ENCODE measurements at places on chromosomes 5 and 9. TPM values are rescaled to one million over a fixed set of nuclear protein-coding genes. Genes with fewer than 3 reads are reported as not detected.

- H3K4me1 ChIP-seq, result no peaks in the 10 kb centered on the region
- DNase-seq, result no peak
- no peak overlapping the region for H3K27ac ChIP-seq
- no peak overlapping the region for H3K4me3 ChIP-seq
- peaks cover 26% of the 10 kb centered on the region for H3K27me3 ChIP-seq
Observed at GRCh38 chr5:75862872-75863271, 145.6 kb upstream of the POC5 start.

- no peak overlapping the region for H3K27ac ChIP-seq
- H3K4me3 ChIP-seq, result no peak overlapping the region
- no peaks in the 10 kb centered on the region for H3K36me3 ChIP-seq
- H3K4me1 ChIP-seq, result no peaks in the 10 kb centered on the region
- DNase-seq, result no peak
Observed at GRCh38 chr9:129402371-129402739, 218.5 kb downstream of the C9orf50 start.

DNA sequence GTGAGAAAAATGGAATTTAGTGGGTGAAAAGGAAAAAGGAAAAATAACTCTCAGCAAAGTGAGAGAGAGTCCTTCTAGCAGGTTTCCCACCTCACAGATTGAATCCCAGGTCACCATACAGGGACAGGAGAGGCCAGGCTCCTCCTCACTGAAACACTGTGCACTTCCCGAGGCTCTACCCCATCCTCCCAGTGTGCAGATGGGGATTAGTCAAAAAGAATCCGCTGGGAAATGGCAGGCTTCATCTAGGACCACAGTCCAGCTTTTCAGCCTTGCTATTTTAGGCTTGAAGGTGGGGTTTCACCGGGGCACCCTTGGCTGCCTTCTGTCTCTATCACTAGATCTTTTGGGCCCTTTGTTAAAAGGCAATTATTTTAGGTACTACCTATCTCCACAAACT, 47.8 kb downstream of the YIPF5 start:
- no peaks in the 10 kb centered on the region for H3K27me3 ChIP-seq
- H3K36me3 ChIP-seq, result no peaks in the 10 kb centered on the region
- H3K4me1 ChIP-seq, result no peaks in the 10 kb centered on the region
- no peak overlapping the region for H3K4me3 ChIP-seq

- peaks cover 16% of the 10 kb centered on the region for H3K4me1 ChIP-seq
- H3K36me3 ChIP-seq, result peaks cover 6% of the 10 kb centered on the region
- no peak overlapping the region for H3K27ac ChIP-seq
- DNase-seq, result no peak
Observed at GRCh38 chr9:122086873-122087272, 6.2 kb downstream of the TTLL11 start.

- H3K27ac ChIP-seq, result no peak overlapping the region
Observed at GRCh38 chr9:136058801-136059302, 36.2 kb downstream of the NACC2 start.

GRCh38 chr9:112032009-112032408, 135.4 kb downstream of the UGCG start:
- peak; percentile 34 for DNase-seq
- peaks cover 60% of the 10 kb centered on the region for H3K4me1 ChIP-seq
- H3K4me3 ChIP-seq, result no peak overlapping the region
- H3K27me3 ChIP-seq, result peaks cover 20% of the 10 kb centered on the region

GRCh38 chr9:133731876-133732638, 6.1 kb downstream of the SARDH start:
- no peaks in the 10 kb centered on the region for H3K4me1 ChIP-seq
- H3K36me3 ChIP-seq, result no peaks in the 10 kb centered on the region
- H3K27me3 ChIP-seq, result no peaks in the 10 kb centered on the region
- H3K27ac ChIP-seq, result no peak overlapping the region
- no peak overlapping the region for H3K4me3 ChIP-seq

GRCh38 chr9:110606179-110606790, 26.7 kb upstream of the SVEP1 start:
- H3K36me3 ChIP-seq, result no peaks in the 10 kb centered on the region
- H3K27ac ChIP-seq, result no peak overlapping the region
- DNase-seq, result no peak
- H3K27me3 ChIP-seq, result peaks cover 2% of the 10 kb centered on the region
- no peaks in the 10 kb centered on the region for H3K4me1 ChIP-seq

DNA sequence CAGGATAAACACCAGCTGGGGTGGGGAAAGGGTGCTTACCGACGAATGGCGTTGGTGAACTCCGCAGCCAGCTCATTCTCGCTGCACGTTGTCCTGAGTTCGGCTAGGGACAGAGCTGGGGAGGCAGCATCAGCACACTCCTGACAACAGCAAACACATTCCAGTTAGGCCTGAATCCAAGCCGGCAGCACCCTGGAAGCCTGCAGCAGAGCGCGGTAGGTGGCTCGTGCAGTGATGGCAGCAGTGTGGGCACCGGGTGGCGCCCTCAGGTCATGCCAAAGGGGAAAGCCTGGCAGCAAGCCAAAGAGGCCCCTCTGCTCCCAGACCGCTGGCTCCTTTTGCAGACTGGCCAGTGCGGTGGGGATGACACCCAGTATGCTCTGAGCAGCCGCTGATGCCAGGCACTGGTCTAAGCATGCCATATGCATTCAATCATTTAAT, 66.9 kb downstream of the DCP2 start:
- H3K27ac ChIP-seq, result no peak overlapping the region
- no peak overlapping the region for H3K4me3 ChIP-seq
- DNase-seq, result peak; percentile 47
- H3K36me3 ChIP-seq, result peaks cover 2% of the 10 kb centered on the region

DNA sequence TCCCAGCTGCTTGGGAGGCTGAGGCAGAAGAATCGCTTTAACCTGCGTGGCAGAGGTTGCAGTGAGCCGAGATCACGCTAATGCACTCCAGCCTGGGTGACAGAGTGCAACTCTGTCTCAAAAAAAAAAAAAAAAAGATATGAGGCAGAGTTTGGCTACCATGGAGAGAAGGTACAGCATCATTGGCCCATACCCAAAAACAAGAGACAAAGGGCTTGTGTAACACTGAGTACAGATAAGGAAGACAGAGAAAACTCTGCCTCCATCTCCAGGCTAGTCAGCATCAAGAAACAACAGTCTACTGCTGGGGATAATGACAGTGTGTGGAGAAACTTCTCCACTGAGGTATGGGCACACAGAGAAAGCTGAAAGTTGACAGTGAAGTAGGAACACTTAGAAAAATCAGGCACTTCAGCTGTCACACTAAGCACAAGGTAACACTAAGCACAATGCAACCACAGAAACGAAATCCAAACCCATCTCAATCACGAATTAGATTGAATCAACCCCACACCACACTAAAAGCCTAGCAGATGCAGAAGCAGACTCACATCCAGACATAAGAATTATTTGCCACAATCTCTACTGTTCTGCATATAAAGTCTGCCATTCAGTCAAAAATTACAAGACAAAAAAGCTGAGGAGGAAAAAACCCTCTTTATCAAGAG, 10.5 kb downstream of the PJA2 start:
- H3K27me3 ChIP-seq, result no peaks in the 10 kb centered on the region
- no peak for DNase-seq
- H3K4me1 ChIP-seq, result peaks cover 63% of the 10 kb centered on the region
- no peak overlapping the region for H3K27ac ChIP-seq
- H3K36me3 ChIP-seq, result peaks cover 17% of the 10 kb centered on the region

- H3K4me1 ChIP-seq, result peaks cover 11% of the 10 kb centered on the region
- no peak overlapping the region for H3K27ac ChIP-seq
- H3K27me3 ChIP-seq, result no peaks in the 10 kb centered on the region
- no peaks in the 10 kb centered on the region for H3K36me3 ChIP-seq
- peak; percentile 16 for DNase-seq
- no peak overlapping the region for H3K4me3 ChIP-seq
Observed at GRCh38 chr9:89634995-89635742, 30.4 kb downstream of the GADD45G start.

DNA sequence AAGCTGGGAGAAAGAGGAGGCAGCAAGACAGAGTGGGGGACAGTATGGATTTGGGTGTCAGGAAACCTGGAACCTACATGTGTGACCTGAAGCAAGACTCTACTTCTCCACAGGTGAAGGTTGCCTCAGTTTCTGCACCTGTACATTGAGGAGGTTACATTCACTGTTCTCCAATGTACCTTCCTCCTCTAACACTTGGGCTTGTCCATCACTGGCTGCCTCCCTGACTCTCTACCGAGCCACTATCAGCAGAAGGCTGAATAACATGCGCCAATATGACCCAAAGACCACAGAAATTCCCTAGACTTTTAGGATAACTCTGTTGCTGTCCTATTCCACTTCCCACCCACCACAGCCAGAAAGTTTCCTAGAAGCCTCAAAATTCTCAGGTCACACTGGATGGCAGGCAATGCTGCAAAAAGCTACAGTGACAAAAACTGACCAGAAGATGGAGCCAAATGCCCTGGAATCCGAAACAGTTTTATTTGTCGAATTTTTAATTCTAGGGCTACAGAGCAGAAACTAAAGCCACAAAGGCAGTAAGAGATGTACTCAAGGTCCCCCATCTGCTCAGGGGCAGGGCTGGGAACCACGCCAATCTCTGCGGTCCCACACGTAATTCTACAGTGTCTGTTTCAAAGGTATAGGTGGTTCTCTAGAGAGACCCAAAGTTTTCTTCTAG, 64.4 kb downstream of the FAM114A2 start:
- no peaks in the 10 kb centered on the region for H3K4me1 ChIP-seq
- H3K4me3 ChIP-seq, result no peak overlapping the region
- H3K27me3 ChIP-seq, result peaks cover 3% of the 10 kb centered on the region
- peak; percentile 35 for DNase-seq
- no peak overlapping the region for H3K27ac ChIP-seq
- H3K36me3 ChIP-seq, result no peaks in the 10 kb centered on the region

GRCh38 chr9:78438780-78439179, 141.9 kb downstream of the PSAT1 start:
- peaks cover 23% of the 10 kb centered on the region for H3K27me3 ChIP-seq
- H3K27ac ChIP-seq, result no peak overlapping the region
- no peak overlapping the region for H3K4me3 ChIP-seq

GRCh38 chr9:130034570-130034969, 8.4 kb downstream of the FNBP1 start:
- DNase-seq, result peak; percentile 54
- peak overlapping the region; percentile 49 for H3K4me3 ChIP-seq
- peaks cover 81% of the 10 kb centered on the region for H3K4me1 ChIP-seq
- H3K27me3 ChIP-seq, result no peaks in the 10 kb centered on the region
- H3K27ac ChIP-seq, result peak overlapping the region; percentile 96
- H3K36me3 ChIP-seq, result peaks cover 30% of the 10 kb centered on the region

DNA sequence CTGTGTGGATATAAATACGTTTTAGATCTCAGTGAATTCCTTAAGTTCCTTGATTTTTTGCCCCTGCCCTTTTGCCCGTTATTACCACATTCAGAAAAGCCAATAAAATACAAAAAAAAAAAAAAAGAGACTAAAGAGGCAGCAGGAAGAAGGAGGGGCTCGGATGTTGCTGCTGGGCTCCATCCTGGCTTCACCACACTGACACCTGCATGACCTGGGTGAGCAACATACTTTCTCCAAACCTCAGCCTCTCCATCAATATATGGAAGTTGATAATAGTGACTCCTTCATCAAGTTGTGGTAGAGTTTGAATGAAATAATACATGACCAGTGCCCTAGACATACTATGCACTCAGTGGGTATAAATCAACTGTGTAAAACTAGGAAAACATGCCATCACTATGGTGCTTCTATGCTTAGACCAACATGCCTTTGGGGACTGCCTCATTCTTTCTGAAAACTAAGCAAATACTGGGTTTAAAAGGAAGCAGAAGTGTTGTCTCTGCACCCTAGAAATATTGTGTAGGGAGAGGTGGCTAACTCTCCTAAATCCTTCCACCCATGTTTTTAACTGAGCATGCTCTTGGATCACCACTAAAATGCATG, 243.0 kb downstream of the PIK3R1 start:
- no peaks in the 10 kb centered on the region for H3K36me3 ChIP-seq
- no peak overlapping the region for H3K27ac ChIP-seq
- H3K4me1 ChIP-seq, result peaks cover 23% of the 10 kb centered on the region
- H3K4me3 ChIP-seq, result no peak overlapping the region

DNA sequence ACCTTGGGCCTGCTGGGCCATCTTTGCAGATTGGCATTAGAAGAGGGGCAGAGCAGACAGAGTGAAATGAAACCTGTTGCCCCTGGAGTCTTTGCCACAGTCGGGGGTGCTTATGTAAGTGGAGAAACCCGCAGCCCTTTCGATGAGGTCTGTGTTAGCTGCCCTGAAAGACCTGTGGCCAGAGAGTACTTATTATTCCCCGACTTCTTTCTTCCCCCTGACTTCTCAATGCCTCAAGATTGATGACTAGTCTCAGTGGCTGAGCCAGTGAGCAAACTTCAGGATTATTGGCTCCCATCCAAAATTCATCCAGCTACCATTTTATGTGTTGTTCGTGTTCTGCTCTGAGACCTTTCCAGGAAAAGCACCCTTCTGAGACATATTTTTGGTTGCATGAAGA, 7.6 kb downstream of the NTRK2 start:
- no peak overlapping the region for H3K4me3 ChIP-seq
- no peaks in the 10 kb centered on the region for H3K4me1 ChIP-seq
- no peaks in the 10 kb centered on the region for H3K36me3 ChIP-seq
- H3K27me3 ChIP-seq, result peaks cover 6% of the 10 kb centered on the region
- H3K27ac ChIP-seq, result no peak overlapping the region
- DNase-seq, result no peak

DNA sequence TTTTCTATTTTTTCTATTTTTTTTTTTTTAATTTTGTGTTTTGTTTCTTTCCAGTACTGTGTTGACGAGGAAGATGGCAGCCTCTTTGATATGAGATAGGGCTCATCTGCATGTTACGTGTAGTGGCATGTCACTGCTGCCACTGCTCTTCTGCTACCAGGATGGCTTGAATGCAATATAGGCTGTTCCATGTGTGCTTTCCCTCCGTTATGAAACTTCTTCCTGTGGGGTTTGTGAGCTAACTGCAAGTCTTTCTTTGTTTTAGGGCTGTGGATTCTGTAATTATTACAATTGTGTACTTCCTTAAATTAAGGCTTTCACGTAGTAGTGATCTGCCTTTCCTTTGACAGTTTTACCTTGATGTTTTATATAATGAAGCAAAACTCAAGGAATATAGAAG, 184.6 kb downstream of the KDM4C start:
- H3K4me1 ChIP-seq, result peaks cover 15% of the 10 kb centered on the region
- H3K36me3 ChIP-seq, result peaks cover 11% of the 10 kb centered on the region
- no peak for DNase-seq

- no peak for DNase-seq
- no peak overlapping the region for H3K27ac ChIP-seq
- no peak overlapping the region for H3K4me3 ChIP-seq
- peaks cover 6% of the 10 kb centered on the region for H3K27me3 ChIP-seq
- peaks cover 14% of the 10 kb centered on the region for H3K4me1 ChIP-seq
Observed at GRCh38 chr9:38276771-38277439, 115.6 kb upstream of the ALDH1B1 start.

GRCh38 chr9:3058409-3058808, 214.5 kb upstream of the PUM3 start:
- no peaks in the 10 kb centered on the region for H3K4me1 ChIP-seq
- no peak overlapping the region for H3K27ac ChIP-seq
- no peak for DNase-seq
- no peak overlapping the region for H3K4me3 ChIP-seq

PCDHGA8 gene
- total RNA-seq, result not detected

C9 gene
- total RNA-seq, result not detected

ADGRV1 gene
- total RNA-seq, result 0.05 TPM

HCN1 gene
- total RNA-seq, result not detected

Data from activated CD4-positive, alpha-beta memory T cell treated with anti-CD3 and anti-CD28 coated beads for 36 hours (primary cell).